ENCODE measurements at places on chromosomes 2 and 18. TPM values are rescaled to one million over a fixed set of nuclear protein-coding genes. Genes with fewer than 3 reads are reported as not detected.
A peak's percentile ranks its signal among the peaks of the same experiment; 100 is the strongest.

The KCNE4 gene
- total RNA-seq = 22.3 TPM

GRCh38 chr18:22563164-22563583 lies 145.5 kb upstream of the CTAGE1 start:
- DNase-seq = no peak

- no peak for DNase-seq
These were observed 23.7 kb downstream of the MRPL33 start for GRCh38 chr2:27795093-27795834.

The DES gene
- total RNA-seq = 0.70 TPM

DNA sequence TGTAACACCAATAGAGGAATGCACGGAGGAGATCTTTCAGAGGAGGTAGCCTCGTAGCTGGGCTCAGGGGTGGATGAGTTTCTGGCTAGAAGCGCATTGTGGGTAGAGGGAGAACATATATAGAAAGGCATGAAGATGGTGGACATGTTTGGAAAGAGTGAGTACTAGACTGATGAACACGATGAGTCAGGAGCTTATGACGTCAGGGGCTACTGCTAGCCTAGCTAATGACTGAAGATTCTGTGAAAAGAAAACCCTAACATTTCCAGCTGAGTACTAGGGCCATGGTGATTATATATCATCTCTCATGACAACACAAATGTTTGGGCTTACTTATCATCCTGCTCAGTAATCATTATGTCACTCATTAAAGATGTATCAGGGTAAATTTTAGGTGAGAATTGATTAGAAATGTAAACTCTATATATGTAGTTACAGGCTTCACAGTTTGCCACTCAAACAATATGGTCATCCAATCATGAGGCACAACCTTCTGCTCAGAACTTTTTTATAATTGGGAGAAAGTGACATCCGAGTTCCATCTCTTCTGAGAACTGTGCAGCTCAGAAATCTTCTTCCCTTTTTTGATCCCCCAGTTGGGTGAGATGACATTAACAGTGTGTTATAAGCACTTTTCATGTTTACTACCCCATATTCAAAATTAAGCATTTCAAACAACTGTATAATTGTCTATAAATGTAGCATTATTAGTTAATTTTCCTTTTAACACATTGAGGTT lies 22.2 kb upstream of the IL1RN start:
- DNase-seq = no peak

The KLHL29 gene
- total RNA-seq = 8.0 TPM

DNA sequence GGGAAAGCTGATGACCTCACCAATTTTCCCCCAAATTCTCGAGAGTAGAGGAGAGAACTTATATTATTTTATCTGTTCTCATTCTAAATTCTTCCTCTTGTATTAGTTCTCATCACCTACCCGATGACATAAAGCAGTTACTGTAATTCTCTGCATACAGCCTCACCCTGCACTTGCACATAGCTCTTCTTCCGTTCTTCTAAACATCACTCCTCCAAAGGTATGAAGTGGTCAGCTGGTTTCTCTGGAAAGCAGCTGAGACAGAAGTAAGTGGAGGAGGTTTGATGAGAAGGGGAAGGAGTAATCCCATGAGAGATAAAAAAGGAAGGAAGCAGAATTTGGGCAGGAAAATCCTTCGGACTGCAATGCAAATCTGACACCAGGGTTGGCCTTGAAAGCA lies 39.0 kb downstream of the FBXO48 start:
- no peak for DNase-seq

The DLX1 gene
- 6.7 TPM for total RNA-seq

GRCh38 chr2:179814050-179814449 lies 47.4 kb downstream of the ZNF385B start:
- peak; percentile 81 for DNase-seq

The UPP2 gene
- 0.60 TPM for total RNA-seq

DNA sequence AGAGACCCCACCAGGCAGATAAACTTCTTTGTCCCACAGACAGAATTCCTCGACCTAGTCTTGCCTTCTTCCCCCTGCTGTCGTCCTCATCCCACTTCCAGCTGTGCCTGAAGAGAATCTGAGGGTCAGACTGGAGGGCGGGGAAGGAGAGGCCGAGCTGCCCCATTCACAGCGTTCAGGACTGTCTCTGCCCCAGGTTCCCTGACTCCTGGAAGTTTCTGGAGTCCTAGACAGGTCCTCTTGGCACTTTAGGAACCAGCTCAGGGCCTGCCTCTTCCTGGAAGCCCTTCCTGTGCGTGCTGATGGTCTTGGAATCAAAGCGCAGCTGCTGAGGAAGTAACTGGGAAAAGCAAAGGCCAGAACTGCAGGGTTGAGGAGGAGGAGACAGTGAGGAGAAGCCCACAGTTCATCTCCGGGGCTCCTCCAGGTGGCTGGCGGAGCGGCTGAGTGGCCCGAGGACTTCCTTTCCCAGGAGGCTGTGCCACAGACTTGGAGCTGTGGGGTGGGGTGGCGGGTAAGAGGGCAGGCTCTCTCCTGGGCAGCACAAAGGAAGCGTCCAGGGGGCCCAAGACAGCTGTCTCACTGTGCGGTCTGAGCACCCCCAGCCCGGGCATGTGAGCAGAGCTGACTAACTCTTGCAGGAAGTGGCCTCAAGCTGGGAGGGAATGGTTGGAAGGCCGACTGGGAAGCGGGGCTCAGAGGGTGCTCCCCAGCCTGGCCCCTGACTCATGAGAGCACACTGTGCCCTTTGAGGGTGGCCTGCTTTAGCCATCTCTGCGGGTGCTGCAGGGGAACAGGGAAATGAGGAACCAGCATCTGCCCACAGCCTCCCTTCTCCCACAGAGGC lies 39.5 kb downstream of the SDC1 start:
- no peak for DNase-seq

The AMER3 gene
- total RNA-seq = not detected

The SLC9A4 gene
- not detected for total RNA-seq

The RAB6C gene
- 0.24 TPM for total RNA-seq

GRCh38 chr18:8707556-8708300 lies 2.4 kb downstream of the MTCL1 start:
- DNase-seq = no peak

DNA sequence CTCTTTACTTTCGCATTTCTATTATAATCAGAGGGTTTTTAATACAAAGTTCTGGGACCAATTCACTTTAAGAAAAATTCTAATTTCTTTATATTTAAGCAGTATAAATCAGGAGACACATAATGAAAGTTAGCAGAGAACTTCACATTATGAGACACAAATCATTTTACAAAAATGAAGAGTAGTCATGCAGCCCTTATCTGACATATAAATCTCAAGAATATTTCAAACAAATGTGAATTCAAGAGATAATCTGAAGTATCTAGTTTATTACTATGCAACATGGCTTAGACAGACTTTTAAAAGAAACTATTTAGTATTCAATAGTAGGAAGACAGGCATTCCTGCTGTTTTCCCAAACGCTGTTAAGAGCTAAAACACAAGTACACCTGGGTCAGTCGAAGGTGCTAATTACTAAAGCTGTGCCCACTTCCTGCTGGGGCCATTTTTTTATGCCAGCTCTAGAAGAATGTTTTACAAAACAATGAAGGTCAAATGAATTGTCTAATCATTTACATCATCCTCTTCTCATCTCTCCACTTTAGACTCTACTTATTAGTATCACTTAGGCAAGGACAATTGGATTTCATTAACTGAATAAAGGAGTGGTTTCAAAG lies 40.2 kb downstream of the CWC22 start:
- no peak for DNase-seq

The RIT2 gene
- not detected for total RNA-seq

The SNORC gene
- 2.2 TPM for total RNA-seq

- DNase-seq = no peak
These were observed 181.6 kb downstream of the PARD3B start for GRCh38 chr2:204726831-204727230.

Measured in chondrocyte (in vitro differentiated cells).